ENCODE measurements at places on chromosomes 16 and 17. TPM values are rescaled to one million over a fixed set of nuclear protein-coding genes. Genes with fewer than 3 reads are reported as not detected.

TUBG1 gene
- total RNA-seq = 95.4 TPM

ACSM2A gene
- total RNA-seq = not detected

GH1 gene
- total RNA-seq = not detected

TMEM238L gene
- total RNA-seq = not detected

GNAO1 gene
- total RNA-seq = 0.96 TPM

NAGS gene
- 0.82 TPM for total RNA-seq

HAP1 gene
- 0.08 TPM for total RNA-seq

LITAF gene
- total RNA-seq = 127 TPM

CD300A gene
- 5.6 TPM for total RNA-seq

ACADVL gene
- 256 TPM for total RNA-seq

CXCL16 gene
- total RNA-seq = 3.3 TPM

ENPP7 gene
- not detected for total RNA-seq

FBXW10 gene
- not detected for total RNA-seq

ADAD2 gene
- 0.66 TPM for total RNA-seq

EPOP gene
- 33.6 TPM for total RNA-seq

CDRT15L2 gene
- not detected for total RNA-seq

WNT9B gene
- total RNA-seq = not detected

BCL6B gene
- 1.0 TPM for total RNA-seq

ST6GALNAC1 gene
- total RNA-seq = not detected

MPV17L gene
- 0.20 TPM for total RNA-seq

SLC2A4 gene
- 0.56 TPM for total RNA-seq

CETP gene
- 0.12 TPM for total RNA-seq

ZNF821 gene
- 6.1 TPM for total RNA-seq

ITGAD gene
- total RNA-seq = not detected

PRSS53 gene
- total RNA-seq = 3.1 TPM

SLC22A31 gene
- total RNA-seq = not detected

HOXB6 gene
- not detected for total RNA-seq

ODAD4 gene
- total RNA-seq = 0.58 TPM

ADAM11 gene
- 0.10 TPM for total RNA-seq

PLCG2 gene
- total RNA-seq = 7.7 TPM

PRSS27 gene
- 1.9 TPM for total RNA-seq

GAS2L2 gene
- total RNA-seq = 0.40 TPM

All from activated naive CD8-positive, alpha-beta T cell treated with anti-CD3 and anti-CD28 coated beads for 36 hours (primary cell).